ENCODE measurements at places on chromosomes 7 and 10.

- no peak for DNase-seq
Measured at GRCh38 chr7:130090745-130091532, 20.6 kb downstream of the KLHDC10 start.

- DNase-seq = no peak
Measured at GRCh38 chr10:23005150-23005549, 77.3 kb downstream of the ARMC3 start.

DNA sequence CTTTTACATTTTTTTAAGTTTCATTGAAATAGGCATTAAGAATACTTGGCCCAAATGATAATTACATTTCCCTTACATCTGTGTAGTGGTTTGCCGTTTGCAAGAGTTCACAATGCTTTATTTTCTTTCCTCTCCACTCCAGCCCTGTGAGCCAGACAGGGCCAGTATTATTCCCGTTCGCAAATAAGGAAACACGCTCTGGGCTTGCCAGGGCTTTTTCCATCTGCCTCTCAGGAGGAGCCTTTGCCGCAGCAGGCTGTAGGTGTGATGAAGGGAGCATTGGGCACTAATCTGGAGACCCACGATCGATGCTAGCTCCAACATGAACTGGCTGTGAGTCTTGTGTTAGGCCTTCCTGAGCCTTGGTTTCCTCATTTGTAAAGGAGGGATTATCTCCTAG is 154.4 kb downstream of the GALNT17 start:
- no peak for DNase-seq

DNA sequence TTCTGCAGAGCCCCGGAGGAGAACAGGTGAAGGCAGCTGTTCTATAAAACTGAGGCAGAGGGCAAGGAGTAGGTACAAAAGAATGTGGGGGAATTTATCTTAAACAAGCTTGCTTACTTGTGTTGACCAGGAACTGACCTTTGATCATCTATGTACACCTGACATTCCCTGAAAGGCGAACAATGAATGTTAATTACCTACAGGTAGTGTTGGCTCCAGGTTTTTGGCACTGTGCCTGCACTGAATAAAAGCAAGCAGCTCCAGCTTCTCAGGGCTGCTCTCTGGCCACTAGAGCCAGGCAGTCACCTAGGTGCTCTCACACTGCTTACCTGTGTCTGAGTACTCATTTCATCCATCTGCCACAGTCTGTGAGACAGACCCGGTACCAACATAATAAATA is 87.0 kb downstream of the RAPGEF5 start:
- no peak for DNase-seq
